ENCODE measurements at places on chromosomes 16 and 17.

GRCh38 chr17:64972611-64973010 is 53.3 kb upstream of the LRRC37A3 start:
- no peak for DNase-seq

DNA sequence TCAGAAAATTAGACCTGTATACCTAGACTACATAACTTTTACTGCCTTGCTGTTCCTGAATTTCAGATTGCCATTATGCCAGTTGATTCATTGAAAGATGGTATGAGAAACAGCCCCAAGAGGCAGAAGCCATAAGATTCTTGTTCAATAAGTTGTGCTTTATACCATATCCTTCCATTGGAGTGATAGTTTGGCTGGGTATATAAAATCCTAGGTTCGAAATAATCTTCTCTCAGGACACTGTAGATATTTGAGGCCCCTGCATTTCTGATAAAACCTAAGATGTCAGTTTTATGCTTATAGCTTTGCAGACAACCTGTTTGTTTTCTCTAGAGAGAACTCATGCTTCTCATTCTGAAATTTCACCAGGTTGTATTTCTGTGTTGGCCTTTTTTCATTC is 9.6 kb upstream of the SDK2 start:
- DNase-seq, result no peak

GRCh38 chr17:73630965-73631595 is 13.2 kb downstream of the SDK2 start:
- DNase-seq, result no peak

GRCh38 chr17:50532452-50533024 is at the start of gene EPN3:
Gene EPN3, plus strand, starts transcription at chr17:50532735. Its CDS starts 3,822 bp downstream, at chr17:50536557.
- no peak for DNase-seq
